ENCODE measurements at places on chromosomes 6 and 20.

GRCh38 chr6:14641423-14642135 is 524.0 kb downstream of the CD83 start:
- DNase-seq = no peak

- peak; percentile 94 for DNase-seq
These were observed 199.2 kb downstream of the CD83 start for GRCh38 chr6:14316651-14317386.

DNA sequence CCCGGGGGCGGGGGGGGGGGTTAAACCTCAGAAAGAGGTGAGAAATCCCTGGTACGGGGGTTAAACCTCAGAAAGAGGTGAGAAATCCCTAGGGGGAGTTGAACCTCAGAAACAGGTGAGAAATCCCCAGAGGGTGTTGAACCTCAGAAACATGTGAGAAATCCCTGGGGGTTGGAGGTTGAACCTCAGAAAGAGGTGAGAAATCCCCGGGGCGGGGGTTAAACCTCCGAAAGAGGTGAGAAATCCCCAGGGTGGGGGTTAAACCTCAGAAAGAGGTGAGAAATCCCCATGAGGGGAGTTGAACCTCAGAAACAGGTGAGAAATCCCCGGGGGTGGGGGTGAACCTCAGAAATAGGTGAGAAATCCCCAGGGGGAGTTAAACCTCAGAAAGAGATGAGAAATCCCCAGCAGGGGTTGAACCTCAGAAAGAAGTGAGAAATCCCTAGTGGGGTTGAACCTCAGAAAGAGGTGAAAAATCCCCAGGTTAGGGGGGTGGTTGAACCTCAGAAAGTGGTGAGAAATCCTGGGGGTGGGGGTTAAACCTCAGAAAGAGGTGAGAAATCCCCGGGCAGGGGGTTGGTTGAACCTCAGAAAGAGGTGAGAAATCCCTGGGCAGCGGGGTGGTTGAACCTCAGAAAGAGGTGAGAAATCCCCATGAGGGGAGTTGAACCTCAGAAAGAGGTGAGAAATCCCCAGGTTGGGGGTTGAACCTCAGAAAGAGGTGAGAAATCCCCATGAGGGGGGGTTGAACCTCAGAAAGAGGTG is 87.4 kb downstream of the PLG start:
- no peak for DNase-seq

DNA sequence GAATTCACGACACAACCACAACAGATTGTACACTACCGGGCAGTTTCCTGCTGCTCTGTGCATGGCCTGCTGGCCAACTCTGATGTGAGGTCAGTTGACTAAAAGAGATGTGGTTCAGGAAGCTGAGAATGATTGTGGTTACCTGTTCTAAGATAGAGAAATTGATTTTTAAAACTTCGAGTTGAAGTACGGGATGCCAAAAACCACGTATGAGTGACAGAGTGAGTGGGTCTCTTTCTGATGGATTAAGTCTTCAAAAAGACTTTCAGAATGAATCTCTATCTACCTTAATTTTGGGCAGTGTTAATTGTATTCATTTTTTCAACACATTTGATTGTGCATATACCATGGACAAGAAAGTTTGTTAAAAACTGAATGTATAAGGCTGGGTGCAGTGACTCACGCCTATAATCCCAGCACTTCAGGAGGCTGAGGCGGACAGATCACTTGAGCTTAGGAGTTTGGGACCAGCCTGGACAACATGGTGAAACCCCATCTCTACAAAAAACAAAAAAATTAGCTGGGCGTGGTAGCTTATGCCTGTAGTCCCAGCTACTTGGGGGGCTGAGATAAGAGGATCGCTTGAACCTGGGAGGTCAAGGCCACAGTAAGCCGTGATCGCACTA is 121.2 kb downstream of the SGK1 start:
- DNase-seq = no peak

GRCh38 chr6:134730013-134730412 is 219.9 kb downstream of the ALDH8A1 start:
- DNase-seq = no peak

- no peak for DNase-seq
These were observed 31.9 kb upstream of the ANKEF1 start for GRCh38 chr20:10002866-10003265.

GRCh38 chr6:98579079-98579478 is 255.3 kb upstream of the POU3F2 start:
- no peak for DNase-seq

GRCh38 chr6:150276937-150277742 is 91.7 kb upstream of the IYD start:
- DNase-seq = no peak

DNA sequence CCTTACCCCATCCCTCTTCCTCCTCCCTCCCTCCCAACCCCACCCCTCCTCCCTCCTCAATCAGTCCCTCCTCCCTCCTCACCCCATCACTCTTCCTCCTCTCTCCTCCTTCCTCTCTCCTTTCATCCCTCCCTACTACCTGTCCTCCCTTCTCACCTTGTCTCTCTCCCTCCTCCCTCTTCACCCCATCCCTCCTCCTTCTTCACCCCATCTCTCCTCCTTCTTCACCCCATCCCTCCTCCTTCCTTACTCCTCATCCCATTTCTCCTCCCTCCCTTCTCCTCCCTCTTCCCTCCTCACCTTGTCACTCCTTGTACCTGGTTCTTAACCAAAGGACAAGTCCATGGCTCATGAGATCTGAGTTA is 222.4 kb downstream of the TTLL2 start:
- no peak for DNase-seq

- no peak for DNase-seq
These were observed 126.5 kb downstream of the CDK19 start for GRCh38 chr6:110688661-110689268.

DNA sequence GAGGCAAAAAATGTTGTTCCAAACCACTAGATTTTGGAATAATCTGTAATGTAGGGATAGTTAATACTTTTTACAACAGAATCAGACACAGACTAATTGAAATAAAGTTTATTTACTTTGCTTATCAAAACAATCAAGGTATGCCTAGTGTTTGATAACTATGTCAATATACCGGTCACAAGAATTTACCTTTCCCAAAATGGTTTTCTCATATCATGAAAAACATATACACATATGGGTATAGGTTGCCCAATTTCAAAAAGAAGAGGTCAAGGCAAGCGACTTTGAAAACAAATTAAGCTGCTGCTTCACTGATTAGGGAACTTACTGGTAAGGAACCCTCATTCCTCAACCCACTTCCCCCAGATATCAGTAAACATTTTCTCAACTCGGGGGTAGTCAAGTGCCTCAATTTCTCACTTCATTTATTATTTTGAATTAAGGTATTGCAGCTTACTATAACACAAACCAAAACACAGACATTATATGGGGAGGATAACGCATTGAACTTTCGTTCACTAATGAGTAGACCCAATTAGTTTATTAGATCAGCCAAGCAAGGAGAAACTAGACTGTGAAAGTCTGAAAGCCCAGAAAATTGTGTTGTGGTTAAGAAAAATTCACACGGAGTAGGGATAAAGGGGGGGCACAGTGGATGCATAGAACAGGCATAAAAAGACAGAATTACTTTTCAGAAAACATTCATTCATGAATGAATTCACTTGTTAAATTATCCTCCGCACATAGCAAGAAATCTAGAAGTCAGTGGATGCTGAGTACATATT is 9.0 kb upstream of the ELOVL5 start:
- DNase-seq = no peak

- no peak for DNase-seq
These were observed 271.2 kb upstream of the PRDM1 start for GRCh38 chr6:105814745-105815536.

GRCh38 chr6:157741948-157742556 is 81.0 kb upstream of the SNX9 start:
- no peak for DNase-seq

- no peak for DNase-seq
These were observed 272.7 kb upstream of the PLCB4 start for GRCh38 chr20:8796088-8796660.

DNA sequence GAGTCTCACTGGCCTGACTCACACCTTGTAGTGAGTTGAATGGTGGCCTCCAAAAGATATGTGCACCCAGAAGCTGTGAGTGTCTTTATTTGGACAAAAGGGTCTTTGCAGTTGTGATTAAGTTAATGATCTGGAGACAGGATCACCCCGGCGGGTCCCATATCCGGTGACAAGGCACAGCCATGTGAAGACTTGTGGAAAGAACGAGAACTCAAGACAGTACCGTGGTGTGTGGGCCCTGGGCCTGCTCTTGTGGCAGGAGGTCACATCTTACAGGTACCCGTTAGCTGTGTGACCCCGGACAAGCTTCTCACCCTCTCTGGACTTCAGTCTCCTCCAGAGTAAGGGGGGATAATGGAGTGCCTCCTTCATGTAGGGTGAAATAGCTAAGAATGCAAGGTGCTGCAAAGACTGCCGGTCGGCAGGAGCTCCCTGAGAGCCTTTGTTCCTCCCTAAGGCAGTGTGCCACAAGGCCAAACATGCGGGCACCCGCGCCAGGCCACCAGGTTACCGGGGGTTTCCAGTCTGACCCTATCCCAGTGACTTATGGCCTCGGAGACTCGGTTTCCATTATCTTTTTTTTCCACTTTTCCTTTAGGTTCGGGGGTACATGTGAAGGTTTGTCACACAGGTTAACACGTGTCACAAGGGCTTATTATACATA is 39.2 kb downstream of the CDH4 start:
- DNase-seq = no peak

GRCh38 chr6:157200611-157201010 is 122.7 kb downstream of the TMEM242 start:
- no peak for DNase-seq

- no peak for DNase-seq
These were observed at the start of gene ARHGAP40 for GRCh38 chr20:38601216-38602184. TSS of gene ARHGAP40 (plus strand) at chr20:38601809.

DNA sequence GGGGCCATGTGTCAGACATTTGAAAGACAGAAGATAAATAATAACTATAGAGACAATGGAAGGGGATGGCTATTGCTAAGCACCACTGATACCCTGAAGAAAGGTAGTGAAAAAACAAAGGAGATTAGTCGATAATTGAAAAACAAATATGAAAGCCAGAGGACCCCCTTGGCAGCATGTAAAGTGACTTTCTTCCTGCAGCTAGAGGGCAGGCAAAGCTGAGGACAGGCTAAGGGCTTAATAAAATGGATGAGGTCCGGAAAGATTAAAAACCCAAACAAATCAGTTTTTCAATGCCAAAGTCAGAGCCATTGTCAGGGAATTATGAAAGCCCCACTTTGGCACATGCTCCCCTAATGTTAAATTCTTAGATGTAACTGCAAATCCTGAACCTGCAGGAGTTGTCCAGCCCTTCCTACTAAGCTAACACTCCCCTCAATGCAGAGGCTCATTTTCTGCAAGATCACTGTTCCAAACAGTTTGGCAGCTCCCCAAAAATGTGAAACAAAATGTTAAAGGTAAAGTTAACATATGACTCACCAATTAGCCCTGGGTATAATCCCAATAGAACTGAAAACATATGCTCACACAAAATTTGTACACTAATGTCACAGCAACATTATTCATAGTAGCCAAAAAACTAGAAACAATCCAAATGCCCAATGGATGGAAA is 1177.9 kb downstream of the GRIK2 start:
- no peak for DNase-seq

DNA sequence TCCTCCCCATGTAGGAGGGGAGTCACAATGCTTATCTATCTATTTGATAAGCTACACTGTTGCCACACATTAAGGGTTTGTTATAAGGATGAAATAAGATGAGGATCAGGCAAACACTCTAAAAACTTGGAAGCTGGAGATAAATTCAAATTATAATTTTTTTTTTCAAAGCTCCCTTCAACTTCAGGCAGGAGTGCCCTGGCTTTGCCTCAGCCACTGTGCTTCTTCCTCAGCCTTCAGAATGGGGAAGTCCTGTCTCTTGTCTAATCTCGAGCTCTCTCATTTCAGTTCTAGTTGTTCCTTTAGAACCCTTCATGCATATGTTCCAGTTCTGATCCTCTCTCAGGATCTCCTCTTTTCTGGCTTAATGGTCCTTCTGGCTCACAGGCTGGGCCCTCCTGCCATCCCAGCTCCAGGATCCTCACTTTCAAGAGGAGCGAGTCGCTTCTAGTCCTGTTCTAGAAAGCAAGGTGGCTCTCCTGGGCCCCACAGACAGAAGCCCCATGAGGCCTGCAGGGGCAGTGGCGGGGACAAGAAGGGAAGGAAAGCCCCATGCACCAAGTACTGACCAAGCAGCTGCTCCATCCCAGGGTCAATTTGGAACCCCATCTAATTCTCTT is 164.3 kb downstream of the VEGFA start:
- DNase-seq = no peak

DNA sequence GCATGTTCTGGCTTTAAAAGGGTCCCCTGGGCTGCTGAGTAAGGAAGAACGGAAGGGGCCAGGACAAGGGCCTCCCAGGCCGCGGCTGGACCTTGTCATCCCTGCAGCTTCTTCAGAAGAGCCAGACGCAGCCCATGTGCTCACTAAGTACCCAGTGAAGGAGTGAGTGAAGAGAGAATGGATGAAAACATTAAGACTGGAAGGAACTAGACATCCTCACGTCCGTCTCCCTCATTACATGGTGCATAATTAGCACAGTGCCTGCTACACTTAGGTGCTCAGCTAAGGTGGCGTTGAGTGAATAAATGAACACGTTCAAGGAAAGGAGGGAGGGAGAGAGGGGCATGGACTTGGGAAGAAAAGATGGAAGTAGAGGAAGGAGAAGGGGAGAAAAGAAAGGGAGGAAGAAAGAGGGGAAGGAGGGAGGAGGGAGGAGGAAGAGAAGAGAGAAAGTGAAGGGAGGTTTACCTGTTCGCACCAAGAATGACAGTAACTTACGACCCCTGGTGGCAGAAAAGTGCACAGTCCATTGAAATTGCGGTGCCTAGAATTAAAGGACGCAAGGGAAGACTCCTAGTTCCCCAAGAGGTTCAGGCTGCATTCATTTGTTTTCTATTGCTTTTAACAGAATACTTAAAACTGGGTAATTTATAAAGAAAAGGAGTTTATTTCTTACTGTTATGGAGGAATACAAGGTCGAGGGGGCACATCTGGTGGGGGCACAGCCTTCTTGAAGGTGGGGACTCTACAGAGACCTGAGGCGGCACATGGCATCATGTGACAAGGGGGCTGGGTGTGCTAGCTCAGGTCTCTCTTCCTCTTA is 8.0 kb downstream of the TP53RK start:
- peak; percentile 80 for DNase-seq

- peak; percentile 56 for DNase-seq
These were observed 32.6 kb downstream of the C6orf15 start for GRCh38 chr6:31079656-31080261.

- no peak for DNase-seq
These were observed 16.4 kb upstream of the BLOC1S5 start for GRCh38 chr6:8080362-8081151.

DNA sequence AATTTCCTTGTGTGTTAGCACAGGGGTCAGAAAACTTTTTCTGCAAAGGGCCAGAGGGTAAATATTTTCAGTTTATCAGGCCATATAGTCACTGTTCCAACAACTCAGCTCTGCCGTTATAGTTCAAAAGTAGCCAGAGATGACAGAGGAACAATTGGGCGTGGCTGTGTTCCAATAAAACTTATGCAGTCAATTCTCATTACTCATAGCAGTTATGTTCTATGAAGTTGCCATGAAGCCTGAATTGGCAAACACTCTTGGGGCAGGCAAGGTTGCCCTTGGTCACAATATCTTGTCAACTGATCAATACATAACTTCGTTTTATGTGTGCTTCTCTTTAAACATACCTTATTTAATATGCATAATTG is 304.2 kb downstream of the TFAP2C start:
- DNase-seq = no peak

GRCh38 chr20:19497064-19497463 is 261.0 kb upstream of the RIN2 start:
- DNase-seq = no peak

Data from NCI-H1417 (cell line).